ENCODE measurements at places on chromosomes 2 and 18.

- no peak for DNase-seq
Observed at GRCh38 chr18:75757951-75758350, 330.4 kb upstream of the SMIM21 start.

DNA sequence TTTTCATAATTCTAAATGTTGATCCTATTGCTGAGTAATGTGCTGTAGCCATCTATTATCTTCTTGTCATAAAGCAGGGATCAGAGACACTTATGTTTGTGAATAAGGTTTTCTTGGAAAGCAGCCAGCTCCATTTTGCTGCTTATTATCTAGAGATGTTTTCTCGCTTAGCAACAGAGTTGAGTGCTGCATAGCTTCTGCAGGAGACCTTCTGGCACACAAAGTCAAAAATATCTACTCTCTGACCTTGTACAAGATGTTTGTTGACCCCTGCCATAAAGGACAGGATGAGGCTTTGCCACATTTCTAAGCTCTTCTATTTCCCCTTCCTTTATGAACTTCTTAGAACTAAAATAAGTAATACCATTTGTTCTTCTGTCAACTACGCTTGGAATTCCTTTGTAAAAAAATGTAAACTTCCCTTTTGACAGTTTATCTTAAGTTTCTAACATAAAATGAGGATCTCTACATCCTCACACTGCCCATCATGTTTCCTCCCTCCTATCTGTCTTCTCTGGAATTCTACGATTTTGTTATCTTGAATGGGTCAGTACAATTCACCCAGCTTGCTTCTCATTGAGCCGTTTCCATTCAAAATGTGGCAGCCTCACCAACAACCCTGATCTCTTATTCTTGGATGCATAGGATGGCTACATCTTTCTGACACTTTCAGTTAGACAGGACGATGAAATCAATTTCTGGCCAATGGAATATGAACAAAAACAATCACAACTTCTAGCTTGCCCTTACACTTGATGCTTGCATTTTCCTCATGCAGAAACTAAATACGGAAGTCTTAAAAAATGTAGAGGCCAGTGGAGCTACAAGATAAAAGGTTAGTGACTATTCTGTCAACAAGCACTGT lies 1377.0 kb downstream of the SUCLG1 start:
- no peak for DNase-seq

DNA sequence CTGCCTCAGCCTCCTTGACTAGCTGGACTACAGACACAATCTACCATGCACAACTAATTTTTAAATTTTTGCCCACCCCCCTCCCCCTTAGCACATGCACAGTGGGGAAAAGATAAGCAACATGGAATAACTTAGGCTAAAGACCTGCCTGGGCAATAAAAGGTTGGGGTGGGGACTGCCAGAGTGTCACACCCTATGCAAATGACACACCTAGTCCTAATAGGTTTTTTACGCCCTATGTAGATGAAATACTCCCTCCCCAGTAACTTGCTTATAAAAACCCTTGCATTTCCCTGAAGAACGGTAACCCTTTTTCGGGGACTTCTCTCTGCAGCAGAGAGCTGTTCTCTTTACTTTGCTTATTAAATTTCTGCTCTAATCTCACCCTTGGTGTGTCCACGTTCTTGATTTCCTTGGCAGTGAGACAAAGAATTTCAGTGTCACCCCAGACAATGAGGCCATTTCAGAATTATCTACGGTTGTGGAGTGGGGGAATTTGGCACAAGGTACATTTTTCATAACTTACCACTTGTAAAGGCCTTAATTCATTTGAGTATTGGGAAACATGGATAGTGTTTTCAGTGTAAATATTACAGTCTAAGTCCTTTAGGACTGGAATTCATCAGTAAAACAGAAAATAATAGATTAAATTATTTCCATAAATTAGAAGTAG lies 109.2 kb downstream of the NOL4 start:
- no peak for DNase-seq

GRCh38 chr2:169806586-169806985 lies 7.9 kb downstream of the SSB start:
- no peak for DNase-seq

DNA sequence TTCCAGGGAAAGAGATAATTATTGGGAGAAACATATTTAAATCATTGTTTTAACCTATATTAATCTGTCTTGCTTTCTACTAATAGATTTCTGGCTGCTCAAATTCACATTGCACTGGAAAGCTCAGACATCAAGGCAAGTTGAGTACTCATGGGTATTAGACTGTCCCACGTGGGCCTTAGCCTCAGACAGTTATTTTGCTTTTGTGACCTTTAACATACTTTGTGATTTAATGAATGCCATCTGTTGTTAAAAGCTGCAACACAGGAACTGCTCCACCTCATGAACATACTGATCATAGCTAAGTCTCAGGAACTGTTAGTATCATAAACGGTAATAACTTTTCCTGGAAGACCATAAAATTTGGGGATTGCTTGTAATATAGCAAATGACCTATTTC lies 2.7 kb upstream of the LCT start:
- no peak for DNase-seq

DNA sequence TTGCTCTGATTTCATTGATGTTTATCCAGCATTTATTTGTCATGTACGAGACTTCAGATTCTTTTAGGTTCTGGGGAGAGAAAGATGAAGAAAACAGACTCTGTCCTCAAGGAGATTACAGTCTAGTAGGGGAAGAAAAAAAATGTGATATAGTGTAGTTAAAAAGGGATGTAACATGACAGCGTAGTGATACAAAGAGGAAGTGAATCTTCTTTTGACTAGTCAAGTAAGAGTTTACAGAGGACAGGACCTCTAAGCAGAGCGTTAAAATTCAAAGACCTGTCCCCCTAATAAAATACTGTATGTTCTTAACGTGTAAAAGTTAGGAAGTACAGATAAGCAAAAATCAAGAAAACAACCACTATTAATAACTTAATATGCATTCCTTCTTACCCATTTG lies 47.7 kb downstream of the NCOA1 start:
- DNase-seq, result no peak

Measured in GM12892 (cell line).